HEK293T (cell line): ENCODE measurements at places on chromosomes 7 and 10.

- peak; percentile 23 for DNase-seq
Measured at GRCh38 chr10:126500185-126500584, 111.9 kb upstream of the ADAM12 start.

DNA sequence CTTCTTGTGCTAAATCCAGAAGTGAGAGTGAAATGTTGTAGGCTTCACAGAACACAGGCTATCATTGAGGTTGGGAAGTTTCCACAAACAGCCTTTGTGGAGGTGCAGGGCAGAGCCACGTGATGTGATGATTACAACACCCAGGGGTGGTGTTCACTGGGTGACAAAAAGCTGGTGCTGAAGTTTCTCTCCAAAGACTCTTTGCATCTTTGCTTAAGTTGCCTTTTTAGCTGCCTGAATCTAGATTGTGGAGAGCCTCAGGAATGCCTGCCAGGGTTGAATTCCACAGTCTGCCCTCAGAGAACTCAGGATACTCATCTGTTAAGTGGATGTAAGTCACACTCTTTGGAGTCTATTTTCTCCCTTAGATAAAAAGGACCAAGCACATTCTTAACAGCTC, 56.3 kb downstream of the PLXNA4 start:
- DNase-seq, result no peak

DNA sequence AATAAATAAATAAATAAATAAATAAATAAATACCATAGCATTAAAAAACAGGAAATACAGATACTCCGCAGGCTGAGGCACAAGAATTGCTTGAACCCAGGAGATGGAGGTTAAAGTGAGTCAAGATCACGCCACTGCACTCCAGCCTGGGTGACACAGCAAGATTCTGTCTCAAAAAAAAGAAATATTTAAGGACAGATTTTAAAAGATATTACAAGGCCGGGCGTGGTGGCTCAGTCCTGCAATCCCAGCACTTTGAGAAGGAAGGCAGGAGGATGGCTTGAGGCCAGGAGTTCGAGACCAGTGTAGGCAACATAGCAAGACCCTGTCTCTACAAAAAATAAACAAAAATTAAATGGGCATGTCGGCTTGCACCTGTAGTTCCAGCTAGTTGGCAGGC, 17.5 kb upstream of the SNX8 start:
- no peak for DNase-seq

DNA sequence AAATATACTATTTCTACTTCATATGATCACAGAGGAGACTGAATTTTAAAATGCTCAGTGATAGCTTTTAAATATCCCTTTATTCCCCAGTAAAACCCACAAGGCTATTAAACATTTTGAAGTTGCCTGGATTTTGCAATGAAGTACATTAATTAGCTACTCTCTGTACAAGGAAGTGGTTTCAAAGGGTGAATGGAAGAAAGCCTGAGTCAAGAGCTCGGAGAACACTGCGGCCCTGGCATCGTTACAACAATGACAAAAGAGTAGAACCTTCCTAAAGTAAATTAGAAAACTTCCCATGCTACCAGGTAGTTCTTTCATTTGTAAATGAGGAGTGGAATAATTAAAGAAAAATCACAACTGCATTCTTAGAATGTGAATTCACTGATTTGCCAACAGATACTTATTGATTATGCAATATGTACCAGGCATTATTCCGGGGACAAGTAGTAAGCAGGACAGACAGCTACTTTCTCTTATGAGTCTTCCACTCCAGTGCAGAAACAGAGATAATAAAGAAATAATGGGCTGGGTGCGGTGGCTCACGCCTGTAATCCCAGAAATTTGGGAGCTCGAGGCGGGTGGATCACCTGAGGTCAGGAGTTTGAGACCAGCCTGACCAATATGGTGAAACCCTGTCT, 63.0 kb downstream of the ZNF22 start:
- DNase-seq, result no peak

DNA sequence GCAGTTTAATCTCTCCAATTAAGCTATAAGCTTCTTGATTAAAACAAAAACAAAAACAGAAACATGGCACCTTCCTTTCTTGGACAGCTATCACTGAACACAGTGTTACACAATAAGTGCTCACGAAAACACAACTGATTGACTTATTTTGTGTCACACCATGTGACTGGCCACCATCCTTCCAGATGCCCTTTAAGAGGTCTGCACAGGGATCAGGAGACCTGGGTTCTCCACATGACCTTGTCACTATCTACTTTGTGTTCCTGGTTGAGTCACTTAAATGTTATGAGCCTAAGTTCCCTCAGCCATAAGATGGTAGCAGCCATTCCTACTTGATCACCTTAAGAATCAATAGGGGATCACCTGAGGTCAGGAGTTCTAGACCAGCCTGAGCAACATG, 120.1 kb downstream of the HIPK2 start:
- DNase-seq, result no peak

GRCh38 chr10:73209705-73210104, 37.4 kb downstream of the DNAJC9 start:
- no peak for DNase-seq

GRCh38 chr10:73857446-73857845, 16.9 kb downstream of the CAMK2G start:
- DNase-seq, result no peak
